Colonic mucosa (tissue), 4 donors: ENCODE measurements at places on chromosomes 6 and 20. TPM values are rescaled to one million over a fixed set of nuclear protein-coding genes. Genes with fewer than 3 reads are reported as not detected.

DNA sequence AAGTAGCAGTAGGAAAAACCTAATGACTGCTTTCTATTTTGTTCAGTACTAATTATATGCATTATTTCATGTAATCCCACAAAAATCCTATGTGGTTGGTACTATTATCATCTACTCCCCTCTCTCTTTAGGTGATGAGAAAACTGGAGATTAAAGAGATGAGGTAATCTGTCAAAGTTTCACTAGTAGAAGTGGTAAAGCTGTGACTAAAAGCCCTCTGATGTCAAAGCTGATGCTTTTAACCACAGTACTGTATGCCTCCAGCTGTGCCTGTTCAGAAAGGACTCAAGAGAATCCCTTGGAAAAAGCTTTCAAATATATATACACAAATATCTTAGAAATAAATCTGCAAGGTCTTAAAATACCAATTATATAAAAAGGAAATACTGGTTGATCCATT is 38.0 kb downstream of the PHIP start:
- DNase-seq = no peak

GRCh38 chr6:13177664-13178063 is 150.7 kb downstream of the TBC1D7 start:
- DNase-seq = no peak

DNA sequence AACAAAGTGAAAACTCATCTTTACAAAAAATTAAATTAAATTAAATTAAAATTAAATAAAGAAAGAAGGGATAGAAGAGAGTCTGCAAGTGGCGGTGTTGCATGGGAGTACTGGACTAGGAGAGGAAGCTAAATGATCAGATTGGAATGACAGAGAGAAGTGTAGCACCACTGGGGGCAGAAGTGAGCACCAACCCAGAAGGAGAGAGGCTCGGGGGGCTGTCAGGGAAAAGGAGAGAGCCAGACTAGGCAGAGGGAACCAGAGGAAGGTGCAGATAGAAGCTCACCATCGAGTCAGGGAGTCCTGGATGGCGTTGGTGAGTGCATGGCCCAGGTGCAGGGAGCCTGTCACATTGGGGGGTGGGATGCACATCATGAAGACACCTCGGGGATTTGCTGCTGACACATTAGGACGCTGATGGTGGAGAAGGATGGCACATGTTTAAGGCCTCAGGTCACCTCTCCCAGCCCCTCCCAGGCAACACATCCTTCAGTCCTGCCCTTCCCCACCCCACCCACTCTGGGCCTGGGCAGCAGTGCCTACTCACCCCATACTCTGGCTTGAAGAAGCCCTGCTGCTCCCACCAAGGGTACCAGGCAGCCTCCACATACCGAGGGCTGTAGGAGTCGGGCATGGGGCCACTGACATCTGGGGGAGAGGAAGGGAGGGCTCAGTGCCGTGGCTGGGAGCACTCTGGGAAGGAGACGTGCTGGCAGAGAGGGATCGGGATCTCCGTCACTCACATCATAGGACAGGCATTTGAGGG is 4.0 kb downstream of the VARS1 start:
- DNase-seq = no peak

DNA sequence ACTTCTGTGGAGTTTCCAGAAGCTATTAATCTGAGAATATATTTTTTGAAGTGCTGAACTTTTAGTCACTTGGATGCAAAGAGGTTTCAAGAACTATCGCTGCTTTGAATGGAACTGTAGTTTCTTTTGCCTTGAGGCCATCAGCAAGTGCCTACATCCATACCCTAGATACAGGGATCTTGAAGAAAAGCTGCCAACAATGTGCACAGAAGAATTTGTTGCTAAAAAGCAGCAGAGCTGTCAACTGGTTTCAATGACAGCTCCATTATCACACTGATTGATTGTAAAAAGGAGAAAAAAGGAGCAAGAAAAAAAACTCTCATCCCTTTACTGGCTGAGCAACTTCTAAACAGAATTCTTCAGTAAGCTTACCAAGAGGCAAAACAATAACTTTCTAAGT is 251.0 kb upstream of the NRSN1 start:
- DNase-seq = no peak

DNA sequence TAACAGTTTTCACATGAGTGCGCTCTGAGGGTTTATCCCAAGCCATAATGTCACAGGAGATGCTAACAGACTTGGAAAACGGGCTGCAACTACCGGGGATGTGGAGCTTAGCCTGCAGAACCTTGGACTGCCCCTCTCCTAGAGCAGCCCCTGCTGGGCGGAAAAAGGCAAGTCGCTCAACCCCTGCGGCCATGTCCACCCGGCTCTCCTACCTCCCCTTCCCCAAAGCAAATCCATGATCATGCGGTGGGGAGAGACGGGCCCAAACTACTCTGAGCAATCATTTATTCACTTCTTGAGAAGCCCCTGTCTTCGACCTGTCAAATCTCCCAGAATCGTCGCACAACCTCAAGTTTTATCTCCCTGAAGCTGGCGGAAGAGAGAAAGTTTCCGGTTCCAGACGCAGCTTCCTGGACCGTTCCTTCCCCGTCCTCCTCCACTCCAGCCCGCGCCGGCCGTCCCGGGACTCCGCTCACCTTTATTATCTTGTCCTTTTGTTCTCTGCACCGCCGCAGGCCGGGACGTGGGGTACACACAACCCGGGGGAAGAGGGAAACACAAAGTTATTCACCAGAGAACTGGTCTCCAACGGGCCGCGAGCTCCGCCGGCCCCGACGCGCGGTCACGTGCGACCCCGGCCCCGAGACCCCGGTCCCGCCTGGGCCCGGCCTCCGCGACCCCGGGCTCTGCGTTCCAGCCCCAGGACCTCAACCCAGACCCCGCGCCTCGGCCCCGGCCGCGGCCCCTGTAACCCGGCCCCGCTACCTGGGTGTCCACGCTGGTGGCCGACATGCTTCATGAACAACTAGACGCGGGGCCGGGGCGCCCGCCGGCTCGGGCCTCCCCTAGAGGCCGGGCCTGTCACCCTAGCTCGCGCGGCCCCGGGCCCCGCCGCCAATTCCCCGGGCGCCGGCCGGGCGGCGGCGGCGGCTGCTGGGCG is 560 bp downstream of the YTHDF1 start:
- DNase-seq = peak; percentile 45

GRCh38 chr6:101302593-101302992 is 90.9 kb upstream of the GRIK2 start:
- no peak for DNase-seq

- DNase-seq = no peak
Observed at GRCh38 chr6:28082939-28083338, 2.6 kb downstream of the ZNF165 start.

DNA sequence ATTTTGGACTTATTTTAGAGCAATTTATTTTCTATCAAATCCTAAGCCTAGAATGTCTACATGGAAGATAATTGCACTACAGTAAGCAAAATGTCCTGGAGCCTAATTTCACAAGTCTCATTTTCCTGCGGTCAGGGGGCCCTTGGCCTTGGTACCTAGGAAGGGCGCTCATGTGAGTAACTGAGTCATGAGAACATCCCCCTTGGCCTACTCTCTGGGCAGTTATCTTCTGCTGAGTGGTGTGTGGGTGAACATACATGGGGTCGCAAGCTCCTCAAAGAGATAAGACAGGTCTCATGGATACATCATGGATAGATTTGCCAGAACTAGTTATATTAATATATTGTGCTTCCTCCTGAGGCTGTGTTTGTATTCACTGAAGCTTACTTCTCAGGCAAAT is 211.2 kb upstream of the MARCKS start:
- no peak for DNase-seq

GRCh38 chr20:63124092-63124781 is 91.7 kb downstream of the YTHDF1 start:
- no peak for DNase-seq

- DNase-seq = peak; percentile 74
Observed at GRCh38 chr20:36854348-36855240, 21.3 kb upstream of the TLDC2 start.

GRCh38 chr6:122947355-122947754 is 48.7 kb upstream of the CLVS2 start:
- no peak for DNase-seq

- DNase-seq = peak; percentile 6
Observed at GRCh38 chr20:58242824-58243223, 14.4 kb upstream of the ANKRD60 start.

GRCh38 chr6:4220558-4220957 is 85.2 kb upstream of the ECI2 start:
- DNase-seq = no peak

GRCh38 chr6:129115471-129115870 is 232.5 kb downstream of the LAMA2 start:
- no peak for DNase-seq

- DNase-seq = no peak
Observed at GRCh38 chr20:3658019-3658715, 5.0 kb downstream of the GFRA4 start.

- DNase-seq = no peak
Observed at GRCh38 chr6:78390066-78390465, 477.3 kb upstream of the IRAK1BP1 start.

DNA sequence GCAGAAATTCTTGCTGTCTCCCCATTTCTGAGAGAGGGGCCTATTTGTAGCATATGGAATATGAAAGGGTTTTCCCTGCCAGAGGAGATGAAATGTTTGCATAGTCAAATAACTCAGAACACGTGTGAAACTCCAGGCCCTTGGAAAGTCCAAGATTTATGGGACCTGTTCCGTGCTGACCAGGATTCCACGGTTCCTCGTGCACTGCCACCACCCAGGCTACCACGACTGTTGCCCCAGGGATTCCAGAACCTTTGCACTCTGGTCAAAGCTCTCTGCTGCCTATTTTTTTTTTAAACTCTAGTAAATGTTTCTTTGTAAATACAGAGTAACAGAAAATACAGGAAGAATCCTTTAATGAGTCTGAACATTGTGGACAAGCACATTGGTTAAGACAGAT is 35.0 kb downstream of the MYLK4 start:
- DNase-seq = peak; percentile 45

DNA sequence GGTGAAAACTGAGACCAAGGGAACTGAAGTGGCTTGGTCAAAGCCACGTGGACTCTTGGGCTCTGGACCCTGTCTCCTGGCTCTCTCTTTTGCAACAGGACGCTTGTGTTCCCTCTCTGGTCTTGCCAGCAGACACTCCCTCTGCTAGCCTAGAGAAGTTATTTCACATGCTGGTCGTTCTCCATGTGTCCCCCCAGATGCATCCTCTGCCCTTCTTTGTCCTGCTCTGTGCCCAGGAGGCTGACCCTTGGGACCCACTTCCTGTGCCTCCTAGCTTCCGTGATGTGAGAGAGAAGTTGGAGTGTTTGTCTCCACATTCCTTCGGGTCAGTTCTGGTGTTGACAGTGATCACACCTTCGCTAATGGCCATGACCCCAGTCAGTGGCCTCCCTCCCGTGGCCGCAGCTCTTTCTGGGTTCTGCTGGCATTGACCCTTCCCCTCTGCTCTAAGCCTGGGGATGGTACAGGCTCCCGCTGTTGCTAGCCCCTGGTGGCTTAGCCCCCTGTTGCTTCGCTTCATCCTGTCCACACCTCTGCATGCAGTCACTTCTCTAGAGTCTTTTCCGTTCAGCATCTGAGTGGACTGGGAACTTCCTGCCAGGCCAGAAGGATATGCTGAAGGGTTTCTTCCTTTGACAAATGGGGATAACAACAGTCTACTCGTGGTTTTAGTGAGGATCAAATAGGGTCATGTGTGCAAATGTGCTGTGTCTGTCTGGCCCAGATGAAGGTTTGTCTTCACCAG is 70.1 kb upstream of the BMP2 start:
- no peak for DNase-seq

- DNase-seq = no peak
Observed at GRCh38 chr6:109095835-109096084, 453 bp downstream of the CEP57L1 start.

- no peak for DNase-seq
Observed at GRCh38 chr6:149305372-149305771, 12.1 kb upstream of the TAB2 start.

DNA sequence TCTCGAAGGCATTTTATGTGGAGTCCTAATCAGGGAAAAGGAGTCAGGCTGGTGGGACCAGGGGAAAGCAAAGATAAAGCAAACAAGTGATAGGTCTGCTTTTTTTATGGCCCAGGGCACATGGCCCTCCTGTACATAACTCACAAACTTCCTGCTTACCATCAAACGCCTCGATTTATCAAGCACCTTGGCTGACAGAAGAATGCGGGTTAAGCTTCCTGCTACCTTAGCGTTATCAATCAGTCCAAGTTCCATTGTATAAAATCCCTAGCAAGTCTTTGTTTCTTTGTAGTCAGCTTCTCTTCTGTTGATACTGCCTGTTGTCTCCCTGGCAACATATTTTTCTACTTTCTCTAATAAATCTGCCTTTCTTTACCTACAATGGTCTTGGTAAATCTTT is 4.1 kb upstream of the TRIM27 start:
- no peak for DNase-seq

GRCh38 chr20:44072384-44072783 is 114.6 kb downstream of the JPH2 start:
- DNase-seq = no peak

GRCh38 chr6:40438246-40438887 is 148.8 kb downstream of the LRFN2 start:
- no peak for DNase-seq

GRCh38 chr6:166266336-166266735 is 41.9 kb downstream of the PRR18 start:
- DNase-seq = no peak

- DNase-seq = peak; percentile 19
Observed at GRCh38 chr6:130223508-130223907, 757 bp upstream of the SAMD3 start.

- no peak for DNase-seq
Observed at GRCh38 chr6:37047689-37048402, 42.4 kb downstream of the FGD2 start.

- DNase-seq = no peak
Observed at GRCh38 chr6:169650959-169651292, 50.9 kb downstream of the WDR27 start.

DNA sequence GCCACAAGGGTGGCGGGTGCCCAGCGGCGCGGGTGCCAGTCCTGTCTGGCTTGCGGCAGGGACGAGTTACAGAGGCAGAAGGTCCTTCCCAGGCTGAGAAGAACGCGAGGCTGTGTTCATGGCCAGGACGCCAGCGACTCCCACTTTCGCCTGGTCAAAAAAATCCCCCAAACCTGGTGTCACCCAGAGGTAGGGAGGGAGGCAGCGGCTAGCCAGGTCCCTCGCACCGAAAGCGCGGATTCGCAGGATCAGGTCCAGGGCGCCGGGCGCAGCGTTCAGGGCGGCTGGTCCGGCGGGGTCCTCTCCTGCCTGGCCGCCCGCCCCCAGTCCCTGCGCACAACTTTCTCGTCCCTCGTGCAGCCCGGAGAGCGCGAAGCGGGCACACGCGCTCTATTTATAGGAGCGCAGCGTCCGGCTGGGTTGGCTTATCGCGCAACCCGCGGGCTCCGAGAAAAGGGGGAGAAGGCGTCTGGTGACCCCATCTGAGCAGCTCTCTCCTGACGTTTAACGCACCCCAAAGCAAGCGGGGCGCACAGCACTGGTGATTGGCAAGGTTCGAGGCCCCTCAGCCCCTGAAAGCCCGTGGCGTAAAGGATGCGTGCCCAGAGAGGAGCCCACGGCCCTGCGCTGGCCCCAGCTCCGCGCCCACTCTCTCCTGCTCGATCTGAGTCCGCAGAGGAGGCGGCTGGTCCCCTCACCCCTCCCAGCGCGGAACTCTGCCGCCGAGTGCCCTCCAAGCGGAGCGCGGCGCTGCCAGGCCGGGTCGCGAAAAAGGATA is 519 bp downstream of the CBLN4 start:
- no peak for DNase-seq

Gene SAMD3
- total RNA-seq = 1.7 TPM

Gene RGS17
- total RNA-seq = 0.53 TPM

Gene PRSS16
- 21.8 TPM for total RNA-seq

Gene PSORS1C2
- not detected for total RNA-seq

Gene TMEM170B
- 2.2 TPM for total RNA-seq

Gene HRH3
- total RNA-seq = not detected

Gene SEL1L2
- total RNA-seq = not detected

Gene CDSN
- total RNA-seq = not detected

Gene PLCB4
- 39.4 TPM for total RNA-seq

Gene SCRT2
- not detected for total RNA-seq

Gene STMND1
- 1.8 TPM for total RNA-seq

Gene MLIP
- 1.2 TPM for total RNA-seq
